ENCODE measurements at places on chromosomes 3 and 15.

DNA sequence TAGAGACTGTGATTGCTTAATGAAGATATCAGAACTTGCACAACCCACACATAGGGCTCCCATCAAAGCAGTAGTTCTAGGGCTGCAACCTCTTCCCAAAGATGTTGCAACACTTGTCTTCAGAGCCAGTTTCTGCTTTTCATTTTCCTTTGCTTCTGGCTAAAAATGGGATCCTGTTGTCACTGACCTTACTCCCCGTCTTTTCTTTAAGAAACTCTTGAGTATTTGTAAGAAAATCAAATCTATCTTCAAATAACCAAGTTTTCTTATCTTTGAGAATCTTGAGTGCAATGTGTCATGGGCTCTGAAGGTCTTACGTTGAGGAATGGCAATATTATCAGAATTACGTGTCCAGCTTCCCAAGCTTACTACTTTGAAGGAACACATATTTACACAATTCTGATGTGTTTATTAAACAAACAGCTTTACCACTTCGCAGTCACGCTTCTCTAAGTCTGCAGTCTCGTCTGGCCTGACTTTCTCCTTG is 24.1 kb downstream of the CACNA1D start:
- DNase-seq: peak; percentile 59

- no peak for DNase-seq
Measured at GRCh38 chr3:65793495-65794200, 245.1 kb downstream of the MAGI1 start.

- no peak for DNase-seq
Measured at GRCh38 chr15:36050899-36051298, 504.9 kb upstream of the DPH6 start.

DNA sequence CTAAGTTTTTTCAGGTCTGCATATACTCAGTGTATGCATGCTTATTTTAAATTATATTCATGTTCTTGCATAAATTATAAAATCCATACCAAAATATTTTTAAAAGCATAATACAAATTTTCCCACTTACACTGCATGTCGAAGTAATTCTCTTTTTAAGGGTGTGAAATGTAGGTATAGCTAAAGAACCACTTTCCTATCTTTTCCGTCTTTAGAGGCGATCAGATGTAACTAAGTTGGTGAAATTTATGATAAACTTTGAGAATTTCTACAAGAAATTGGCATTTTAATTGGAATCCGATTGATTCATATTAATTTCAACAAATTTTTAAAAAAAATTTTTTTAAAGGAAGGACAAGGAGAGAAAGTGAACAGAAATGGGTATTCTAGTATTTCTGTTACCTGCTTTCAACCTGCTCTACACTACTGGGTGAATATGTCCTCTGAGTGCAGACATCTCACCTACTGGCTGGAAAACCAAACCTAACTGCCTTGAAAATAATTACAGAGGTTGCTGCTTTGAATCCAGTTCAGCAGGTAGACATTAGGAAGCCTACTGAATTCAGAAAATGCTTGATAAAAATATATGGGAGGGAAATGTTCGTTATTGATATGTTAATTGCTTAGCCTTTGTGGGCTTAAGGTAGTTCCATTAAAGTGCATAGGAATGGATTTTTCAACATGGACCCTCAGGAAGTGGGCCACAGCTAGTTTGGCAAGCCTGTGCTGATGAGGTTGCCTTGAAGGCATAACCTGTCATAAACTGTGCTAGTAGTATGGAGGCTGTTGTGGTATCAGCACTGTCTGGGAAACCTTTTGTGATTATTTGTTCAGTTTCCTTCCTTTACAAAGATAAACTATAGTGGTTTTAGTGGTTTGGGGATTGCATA is 5.1 kb downstream of the TRIM71 start:
- DNase-seq: no peak

DNA sequence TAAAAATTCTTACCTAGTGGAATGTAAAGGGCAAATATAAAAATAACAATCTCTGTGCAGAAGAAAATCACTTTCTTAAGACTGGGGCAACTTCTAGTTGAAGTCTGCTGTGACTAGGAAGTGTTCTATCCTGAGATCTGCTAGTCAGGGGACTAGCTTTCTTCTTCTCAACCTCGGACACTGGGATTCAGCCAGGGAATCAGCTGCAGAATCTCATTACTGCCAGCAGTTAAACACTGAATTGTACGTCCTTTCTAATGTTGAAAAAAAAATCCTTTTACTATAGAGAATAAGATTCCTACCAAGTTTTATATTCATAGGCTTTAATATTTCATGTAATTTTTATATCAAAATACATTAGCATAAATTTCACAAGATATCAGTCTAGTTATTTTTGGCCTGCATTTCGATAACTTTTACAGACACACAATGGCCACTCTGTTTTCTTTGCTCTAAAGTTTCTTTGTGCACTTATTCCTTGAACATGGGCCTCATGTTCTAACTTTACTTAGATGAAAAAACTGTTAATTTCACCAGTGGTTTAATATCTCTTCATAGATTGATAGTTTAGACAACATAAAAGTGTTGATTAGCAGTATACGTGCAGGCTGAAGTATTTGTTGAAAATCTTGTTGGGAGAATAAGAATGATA is 2.6 kb upstream of the NEO1 start:
- no peak for DNase-seq

- peak; percentile 41 for DNase-seq
Measured at GRCh38 chr3:127655641-127656040, 17.1 kb upstream of the ABTB1 start.

DNA sequence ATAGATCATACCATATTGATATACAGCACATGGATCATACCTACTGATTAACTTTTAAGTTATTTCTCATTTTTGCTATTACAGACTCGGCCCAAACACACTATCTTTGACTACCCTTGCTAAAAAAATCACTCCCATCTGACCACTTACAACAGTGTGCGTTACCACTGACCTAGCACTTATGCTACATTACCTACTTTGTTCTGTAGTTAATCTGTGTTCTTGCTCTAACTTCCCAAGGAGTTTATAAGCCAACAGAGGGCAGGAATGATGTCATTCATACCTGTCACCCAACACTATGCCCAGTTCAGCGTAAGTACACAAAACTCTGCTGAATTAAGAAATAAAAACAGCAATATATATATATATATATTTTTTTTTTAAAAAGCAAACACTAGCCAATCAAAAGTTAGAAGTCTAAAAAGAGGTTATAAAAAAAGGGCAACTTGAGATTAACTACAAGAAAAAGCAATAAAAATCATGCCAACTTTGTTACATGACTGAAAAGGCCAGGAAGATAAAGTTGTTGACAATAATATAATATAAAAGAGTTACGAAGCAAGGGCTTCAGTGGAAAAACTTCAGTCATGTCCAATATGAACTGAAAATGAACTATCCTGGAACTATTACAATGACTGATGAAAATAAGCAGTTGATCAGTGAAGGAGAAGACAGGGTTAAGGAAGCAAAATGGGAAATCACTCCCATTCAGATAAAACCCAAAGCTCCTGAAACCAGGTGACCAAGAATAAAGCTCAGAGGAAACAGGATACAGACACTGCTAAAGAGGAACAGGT is 33.6 kb downstream of the EDC3 start:
- DNase-seq: no peak

DNA sequence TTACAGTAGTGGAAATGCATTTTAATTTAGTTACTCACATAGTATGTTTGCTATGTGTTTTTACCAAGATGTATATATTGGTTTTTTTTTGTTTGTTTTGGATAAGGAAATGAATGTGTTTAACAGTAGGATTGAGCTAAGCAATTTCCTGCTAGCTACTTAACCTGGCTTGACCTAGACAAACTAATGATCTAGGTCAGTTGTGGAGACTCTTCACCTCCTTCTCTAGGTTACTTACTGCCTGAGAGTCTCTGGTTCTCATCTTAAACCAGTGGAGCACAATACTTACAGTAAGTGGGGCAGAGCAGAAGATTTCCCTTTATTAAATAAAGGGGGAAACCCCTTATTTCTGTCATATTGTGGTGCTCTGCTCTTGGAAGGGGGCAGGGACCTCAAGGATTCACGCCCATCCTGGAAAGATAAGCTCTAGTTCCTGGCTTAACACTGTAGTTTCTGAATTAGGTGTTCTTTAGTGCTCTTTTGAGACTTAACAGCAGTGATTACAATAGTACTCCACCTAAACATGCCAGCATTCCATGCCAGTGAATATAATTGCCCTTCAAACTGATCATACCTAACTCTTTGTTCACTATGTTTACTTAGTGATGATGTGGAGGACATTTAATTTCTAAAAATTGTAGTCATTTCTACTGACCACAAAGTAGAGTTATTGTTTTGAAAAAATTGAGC is 79.9 kb downstream of the UBP1 start:
- no peak for DNase-seq

DNA sequence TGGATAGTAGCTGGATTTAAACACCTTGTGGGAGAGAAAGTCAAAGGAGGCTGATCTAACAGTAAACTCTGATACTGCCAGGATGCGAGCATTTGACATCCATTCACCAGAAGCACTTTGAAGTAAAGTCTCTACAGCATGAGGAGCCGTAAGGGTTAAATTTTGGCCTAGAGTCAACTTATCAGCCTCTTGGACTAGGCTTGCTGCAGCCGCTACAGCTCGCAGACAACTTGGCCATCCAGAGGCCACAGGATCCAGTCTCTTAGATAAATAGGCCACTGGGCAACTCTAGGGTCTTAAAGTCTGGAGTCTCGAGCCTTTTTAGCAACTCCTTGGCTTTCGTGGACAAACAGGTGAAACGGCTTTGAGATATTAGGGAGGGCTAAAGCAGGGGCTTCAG is 61.4 kb downstream of the PLSCR2 start:
- DNase-seq: no peak

- DNase-seq: no peak
Measured at GRCh38 chr3:188338086-188338485, 184.1 kb downstream of the LPP start.

- DNase-seq: no peak
Measured at GRCh38 chr3:113654851-113655250, 41.6 kb downstream of the USF3 start.

- no peak for DNase-seq
Measured at GRCh38 chr3:131756405-131756804, 253.6 kb upstream of the MRPL3 start.

DNA sequence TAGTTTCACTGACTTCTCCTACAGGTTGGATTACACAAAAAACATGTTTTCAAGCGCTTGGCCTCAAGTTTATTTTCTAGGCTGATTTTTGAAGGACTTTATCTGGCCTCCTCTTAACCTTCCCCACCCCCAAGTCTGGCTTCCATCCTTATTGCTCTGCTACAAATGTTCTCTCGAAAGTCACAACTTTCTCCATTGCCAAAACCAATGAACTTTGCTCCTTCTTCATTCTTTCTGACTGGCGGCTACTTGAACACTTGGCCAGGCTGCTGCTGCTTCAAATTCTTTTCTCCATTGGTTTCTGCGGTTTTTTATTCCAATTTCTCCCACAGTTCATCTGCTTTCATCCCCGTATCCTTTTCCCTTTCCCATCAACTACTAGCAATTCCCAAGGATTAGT is 106.6 kb downstream of the TOP2B start:
- DNase-seq: no peak

GRCh38 chr15:101054116-101054515 is 135.0 kb downstream of the LRRK1 start:
- DNase-seq: no peak

- no peak for DNase-seq
Measured at GRCh38 chr15:49843725-49844124, 222.9 kb downstream of the DTWD1 start.

- DNase-seq: no peak
Measured at GRCh38 chr15:32974691-32975090, 219.8 kb downstream of the FMN1 start.

DNA sequence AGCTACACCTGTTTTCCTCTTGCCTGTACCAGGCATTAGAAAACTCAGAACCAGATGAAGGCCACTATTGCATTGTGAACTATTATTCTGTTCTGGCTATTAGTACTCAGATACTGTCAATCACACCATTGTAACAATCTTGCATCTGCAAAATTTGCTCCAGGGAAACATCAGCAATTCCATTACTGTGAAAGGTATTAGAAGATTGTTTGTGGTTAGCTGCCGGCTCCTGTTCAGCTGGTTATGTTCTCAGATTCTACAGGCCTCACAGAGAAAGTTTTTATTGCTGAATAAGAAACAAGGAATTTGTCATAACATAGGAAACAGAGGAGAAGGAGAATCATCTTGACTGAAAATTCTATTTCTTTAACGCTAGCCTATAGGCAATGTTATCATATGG is 179.9 kb downstream of the PLOD2 start:
- no peak for DNase-seq

GRCh38 chr3:125045965-125046364 is 9.8 kb downstream of the HEG1 start:
- peak; percentile 13 for DNase-seq

- no peak for DNase-seq
Measured at GRCh38 chr3:72238801-72239200, 453.9 kb upstream of the PROK2 start.

- no peak for DNase-seq
Measured at GRCh38 chr3:125191730-125192129, 20.8 kb downstream of the SLC12A8 start.

- no peak for DNase-seq
Measured at GRCh38 chr15:80568876-80569605, 126.1 kb upstream of the ABHD17C start.

GRCh38 chr3:190695994-190696393 is 166.5 kb downstream of the GMNC start:
- no peak for DNase-seq

GRCh38 chr3:62586356-62586755 is 213.0 kb upstream of the FEZF2 start:
- no peak for DNase-seq

DNA sequence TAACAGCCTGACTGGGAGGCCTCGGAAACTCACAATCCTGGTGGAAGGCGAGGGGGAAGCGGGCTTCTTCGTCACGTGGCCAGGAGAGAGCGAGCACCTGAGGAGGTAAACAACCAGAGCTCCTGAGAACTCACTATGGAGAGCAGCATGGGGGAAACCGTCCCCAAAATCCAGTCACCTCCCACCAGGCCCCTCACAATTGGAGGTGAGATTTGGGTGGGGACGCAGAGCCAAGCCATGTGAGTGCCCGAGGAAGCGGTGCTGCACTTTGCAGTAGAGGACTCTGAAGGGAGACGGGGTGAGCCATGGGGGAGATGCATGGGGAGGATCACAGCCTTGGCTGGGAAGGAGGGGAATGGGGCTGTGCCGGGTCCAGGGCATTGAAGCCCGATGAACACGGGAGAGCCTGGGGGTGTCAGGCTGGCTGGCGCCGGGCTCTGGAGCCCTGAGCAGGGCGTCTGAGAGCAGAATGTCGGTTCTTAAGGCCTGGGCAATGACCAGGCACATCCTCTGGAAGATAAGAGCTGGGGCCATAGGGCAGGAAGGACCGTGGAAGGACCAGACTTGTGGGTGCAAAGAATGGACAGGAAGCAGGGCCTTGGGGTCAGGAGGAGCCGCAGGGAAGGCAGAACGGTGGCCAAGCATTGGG is 117.7 kb downstream of the GABRG3 start:
- DNase-seq: no peak

GRCh38 chr15:28888900-28889299 is 3.1 kb downstream of the APBA2 start:
- no peak for DNase-seq

All from suppressor macrophage treated with lipopolysaccharide for 4 hours (primary cell).